DMS53 (cell line): ENCODE measurements at places on chromosomes 5 and 9.

GRCh38 chr9:90921104-90921503 is 119.5 kb downstream of the SYK start:
- DNase-seq = no peak

GRCh38 chr9:126721564-126721981 is 83.3 kb upstream of the ZBTB43 start:
- DNase-seq = no peak

DNA sequence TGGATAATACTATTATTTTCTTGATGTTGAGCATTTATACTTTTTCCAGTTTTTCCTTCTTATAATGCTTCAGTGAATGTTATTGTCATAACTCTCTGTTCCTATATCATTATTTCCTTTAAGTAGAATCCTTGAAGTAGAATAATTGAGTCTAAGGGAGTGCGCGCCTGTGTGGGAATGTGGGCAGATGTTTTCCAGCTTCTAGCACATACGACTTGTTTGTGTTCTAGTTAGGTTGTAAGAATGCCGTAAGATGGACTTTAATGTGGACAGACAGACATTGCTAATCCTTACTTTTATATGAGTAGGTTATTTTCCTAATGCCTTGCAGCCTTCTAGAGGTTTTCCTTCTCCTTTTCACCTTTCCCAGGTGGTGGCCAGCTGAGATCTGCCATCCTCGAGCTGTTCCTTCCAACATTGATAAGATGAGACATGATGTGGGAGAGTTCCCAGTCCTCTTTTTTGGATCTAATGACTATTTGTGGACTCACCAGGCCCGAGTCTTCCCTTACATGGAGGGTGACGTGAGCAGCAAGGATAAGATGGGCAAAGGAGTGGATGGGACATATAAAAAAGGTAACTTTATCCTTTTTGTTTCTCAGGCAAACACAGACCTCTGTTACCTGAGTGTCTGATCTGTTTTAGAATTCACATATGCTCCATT is 34.2 kb downstream of the RAB24 start:
- DNase-seq = no peak

DNA sequence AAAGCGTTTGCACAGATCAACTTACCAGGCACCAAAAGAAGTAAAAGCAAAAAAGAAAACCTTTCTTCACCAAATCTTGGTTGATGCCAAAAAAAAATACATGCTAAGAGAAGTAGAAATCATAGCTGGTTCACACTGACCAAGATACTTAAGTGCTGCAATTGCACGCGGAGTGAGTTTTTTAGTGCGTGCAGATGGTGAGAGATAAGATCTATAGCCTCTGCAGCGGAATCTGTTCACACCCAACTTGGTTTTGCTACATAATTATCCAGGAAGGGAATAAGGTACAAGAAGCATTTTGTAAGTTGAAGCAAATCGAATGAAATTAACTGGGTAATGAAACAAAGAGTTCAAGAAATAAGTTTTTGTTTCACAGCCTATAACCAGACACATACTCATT is 36.4 kb upstream of the CCDC152 start:
- DNase-seq = no peak

GRCh38 chr5:73312146-73312871 is 136.3 kb downstream of the FOXD1 start:
- DNase-seq = no peak

GRCh38 chr9:97980918-97981845 is 2.0 kb upstream of the ANP32B start:
- no peak for DNase-seq

DNA sequence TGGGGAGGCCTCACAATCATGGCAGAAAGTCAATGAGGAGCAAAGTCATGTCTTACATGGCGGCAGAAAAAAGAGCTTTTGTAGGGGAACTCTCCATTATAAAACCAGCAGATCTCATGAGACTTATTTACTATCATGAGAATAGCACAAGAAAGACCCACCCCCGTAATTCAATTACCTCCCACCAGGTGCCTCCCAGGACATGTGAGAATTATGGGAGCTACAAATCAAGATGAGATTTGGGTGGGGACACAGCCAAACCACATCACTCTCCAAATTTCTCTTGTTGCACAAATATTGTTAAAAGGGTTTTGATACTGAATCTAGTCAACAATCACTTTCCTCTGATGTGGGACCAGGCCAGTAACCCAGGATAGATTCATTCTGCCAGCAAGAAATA is 1176.1 kb downstream of the CDH9 start:
- peak; percentile 68 for DNase-seq

DNA sequence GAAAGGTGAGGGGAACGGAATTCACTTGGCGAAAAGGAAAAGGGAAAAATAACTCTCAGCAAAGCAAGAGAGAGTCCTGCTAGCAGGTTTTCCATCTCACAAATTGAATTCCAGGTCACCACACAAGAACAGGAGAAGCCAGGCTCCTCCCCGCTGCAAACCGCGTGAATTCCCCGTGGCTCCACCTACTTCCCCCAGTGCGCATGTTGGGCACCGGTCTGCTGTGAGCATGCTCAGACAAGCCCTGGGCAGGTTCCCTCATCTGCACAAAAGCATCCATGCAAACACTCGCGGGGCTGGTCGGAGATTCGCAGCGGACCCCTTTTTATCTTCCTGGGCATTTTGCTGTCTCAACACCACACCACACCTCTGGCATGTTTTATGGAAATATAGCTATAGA is 58.5 kb upstream of the S1PR3 start:
- DNase-seq = peak; percentile 48
